ENCODE measurements at places on chromosomes 1 and 21. TPM values are rescaled to one million over a fixed set of nuclear protein-coding genes. Genes with fewer than 3 reads are reported as not detected.

WRAP73 gene
- 14.4 TPM for total RNA-seq

S100A9 gene
- not detected for total RNA-seq

PRR9 gene
- 0.46 TPM for total RNA-seq

MYOM3 gene
- total RNA-seq, result 1.2 TPM

TRMT13 gene
- 21.8 TPM for total RNA-seq

DNA sequence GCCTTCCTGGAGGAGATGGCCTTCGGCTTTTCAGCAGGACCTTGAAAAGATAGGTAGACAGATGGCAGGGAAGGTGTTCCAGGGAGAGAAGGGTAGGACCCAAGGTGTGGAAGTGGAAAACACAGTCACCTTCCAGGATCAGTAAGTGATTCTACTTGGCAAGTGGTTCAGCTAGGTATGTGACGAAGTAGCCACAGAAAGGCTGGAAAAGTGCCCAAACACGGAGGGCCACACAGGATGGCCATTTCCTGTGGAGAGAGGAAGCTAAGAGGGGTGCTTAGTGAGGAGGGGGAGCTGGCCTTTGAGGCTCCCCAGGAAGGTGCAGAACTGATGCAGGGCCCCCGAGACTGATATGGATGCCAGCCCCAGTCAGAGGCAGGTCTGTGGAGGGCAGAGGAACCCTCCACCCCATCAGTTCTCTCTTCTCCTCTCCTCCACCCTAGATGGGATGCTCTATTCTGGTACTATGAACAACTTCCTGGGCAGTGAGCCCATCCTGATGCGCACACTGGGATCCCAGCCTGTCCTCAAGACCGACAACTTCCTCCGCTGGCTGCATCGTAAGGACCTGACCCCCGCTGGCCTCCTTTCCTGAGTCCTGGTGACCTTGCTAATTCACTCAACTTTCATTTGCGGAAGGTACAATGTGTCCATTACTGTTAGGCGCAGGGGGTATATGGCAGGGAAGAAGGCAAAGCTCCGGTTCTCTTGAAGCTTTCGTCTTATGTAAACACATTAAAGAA, 6.8 kb downstream of the SEMA4A start:
- ATAC-seq, result peak; percentile 7

DNA sequence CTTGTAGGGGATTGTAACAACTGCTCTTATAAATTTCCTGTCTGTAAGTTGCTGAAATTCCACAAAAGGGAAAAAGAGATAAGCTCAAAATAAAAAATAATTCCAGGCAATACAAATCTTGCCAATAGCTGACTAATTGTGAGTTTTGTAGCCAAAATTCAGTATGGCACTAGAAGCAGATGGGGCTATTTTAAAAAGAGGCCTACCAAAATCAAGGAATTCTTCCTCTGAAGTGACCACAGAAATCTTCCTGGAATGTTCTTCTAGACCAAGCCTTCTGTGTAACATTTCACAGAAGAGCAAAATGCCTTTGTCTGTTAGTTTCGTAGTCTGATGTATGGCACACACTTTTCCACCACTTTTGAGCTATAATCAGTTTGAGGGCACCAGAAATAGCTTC, 127.6 kb downstream of the CYYR1 start:
- ATAC-seq, result no peak

DNA sequence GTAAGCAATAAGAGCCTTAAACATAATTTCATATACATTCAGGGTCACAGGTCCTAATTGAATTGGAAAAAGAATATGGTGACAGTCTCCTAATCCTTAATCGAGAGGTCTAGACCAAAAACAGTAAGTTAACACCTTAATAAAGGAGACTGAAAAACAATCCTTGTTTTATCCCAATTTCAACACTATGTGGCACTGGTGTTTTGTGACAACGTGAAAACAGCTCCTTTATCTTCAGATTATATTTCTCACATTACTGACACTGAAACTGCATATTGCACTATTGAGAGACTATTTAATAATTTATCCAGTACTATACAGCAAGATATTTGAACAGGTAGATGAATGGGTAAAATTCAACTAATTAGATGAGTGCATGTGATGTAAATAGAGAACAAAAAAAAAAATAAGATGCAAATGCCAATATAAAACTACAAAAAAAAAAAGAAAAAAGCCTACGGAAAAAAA, 34.1 kb downstream of the TP53BP2 start:
- peak; percentile 60 for ATAC-seq

GRCh38 chr1:6674771-6675170, 26.8 kb downstream of the DNAJC11 start:
- no peak for ATAC-seq

DNA sequence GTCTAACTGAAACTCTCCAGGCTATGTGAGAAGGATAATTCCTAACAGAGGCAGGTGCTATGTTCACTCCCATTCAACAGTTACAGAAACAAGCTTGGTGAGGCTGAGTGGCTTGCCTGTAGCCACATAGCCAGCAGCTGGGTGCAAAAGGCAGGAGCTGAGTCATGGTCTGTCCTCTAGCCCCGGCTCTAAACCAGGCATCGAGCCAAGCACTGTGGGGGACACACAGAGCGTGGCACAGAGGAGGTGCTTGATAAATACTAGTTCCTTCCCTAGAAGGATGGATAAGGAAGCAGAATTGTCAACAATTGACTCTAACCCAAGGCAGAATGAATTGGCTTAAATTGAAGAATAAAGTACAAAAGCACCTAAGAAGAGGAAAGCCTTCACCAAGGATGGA, 10.4 kb upstream of the KCNA2 start:
- no peak for ATAC-seq

DNA sequence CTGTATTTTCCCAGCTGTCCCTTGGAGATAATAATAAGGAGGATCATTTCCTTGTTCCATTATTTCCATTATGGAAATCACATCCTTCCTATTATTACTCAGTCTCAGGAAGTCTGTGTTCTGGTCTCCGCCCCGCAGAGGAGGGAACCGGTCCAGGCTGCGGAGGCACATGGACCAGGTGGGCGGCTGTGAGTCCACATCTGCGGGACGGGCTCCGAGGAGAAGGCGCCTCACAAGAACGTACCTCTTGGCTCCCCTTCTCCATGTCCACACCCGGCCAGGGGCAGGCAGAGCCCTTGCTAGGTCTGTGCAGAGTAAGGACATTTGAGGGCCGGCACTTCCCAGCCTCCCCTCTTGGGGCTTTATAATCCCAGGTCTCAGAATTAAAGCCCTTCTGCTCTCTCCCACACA, 14.6 kb downstream of the RAB7B start:
- ATAC-seq, result no peak

DNA sequence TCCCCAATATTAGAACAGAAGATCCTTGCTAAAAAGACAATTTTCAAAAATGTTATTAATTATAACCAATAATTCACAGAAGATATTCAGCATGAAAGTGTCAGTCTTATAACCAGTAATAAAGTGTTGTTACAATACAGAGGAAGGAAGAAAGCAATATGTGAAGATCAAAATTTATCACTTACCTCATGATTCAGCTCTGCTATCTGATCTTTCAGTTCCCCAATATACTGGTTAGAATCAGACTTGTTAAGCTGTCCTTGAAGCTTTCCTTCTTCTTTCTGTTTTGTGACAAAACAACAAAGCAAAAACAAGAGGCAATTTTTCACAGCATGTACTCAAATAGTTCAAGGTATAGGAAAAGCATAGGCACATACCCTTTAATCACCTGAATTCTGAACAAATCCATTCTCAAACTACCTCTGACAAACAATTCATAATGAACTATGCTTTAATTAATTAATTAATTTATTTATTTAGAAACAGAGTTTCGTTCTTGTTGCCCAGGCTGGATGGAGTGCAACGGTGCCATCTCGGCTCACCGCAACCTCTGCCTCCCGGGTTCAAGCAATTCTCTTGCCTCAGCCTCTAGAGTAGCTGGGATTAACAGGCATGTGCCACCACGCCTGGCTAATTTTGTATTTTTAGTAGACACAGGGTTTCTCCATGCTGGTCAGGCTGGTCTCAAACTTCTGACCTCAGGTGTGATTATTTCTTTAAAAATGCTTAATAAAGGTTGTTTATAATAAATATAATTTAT, 76.9 kb upstream of the GFI1 start:
- ATAC-seq, result no peak

DNA sequence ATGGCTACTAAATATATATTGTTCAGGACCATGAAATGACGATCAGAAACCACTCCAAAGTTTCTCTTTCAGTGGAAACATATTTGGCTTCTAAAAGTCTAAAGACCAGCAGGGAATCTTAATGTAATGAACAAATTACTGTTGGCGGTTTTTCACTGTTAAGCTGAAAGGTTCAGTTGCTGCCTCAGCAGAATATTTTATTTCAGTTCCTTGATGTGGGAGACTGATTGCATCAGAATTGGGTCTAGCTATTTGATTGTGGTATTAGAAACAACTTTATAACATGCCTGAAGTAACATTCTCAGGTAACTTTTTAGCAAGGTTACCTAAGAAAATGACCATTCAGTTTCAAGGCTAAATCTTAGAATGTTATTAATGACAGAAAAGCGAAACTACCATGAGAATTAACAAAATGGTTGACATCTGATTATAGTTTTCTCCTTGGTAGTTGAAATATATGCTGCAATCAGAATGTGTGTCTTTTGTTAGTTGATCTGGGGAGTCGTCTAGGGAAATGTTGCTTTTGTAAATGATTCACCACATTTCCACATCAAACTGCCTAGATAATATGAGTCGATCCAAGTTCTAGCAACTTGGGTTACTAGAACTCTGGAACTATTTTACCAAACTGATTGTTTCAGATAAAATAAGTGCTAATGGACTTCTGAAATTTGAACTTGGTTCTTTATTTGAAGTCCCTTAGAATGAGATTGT, 200.4 kb downstream of the HMCN1 start:
- no peak for ATAC-seq

DNA sequence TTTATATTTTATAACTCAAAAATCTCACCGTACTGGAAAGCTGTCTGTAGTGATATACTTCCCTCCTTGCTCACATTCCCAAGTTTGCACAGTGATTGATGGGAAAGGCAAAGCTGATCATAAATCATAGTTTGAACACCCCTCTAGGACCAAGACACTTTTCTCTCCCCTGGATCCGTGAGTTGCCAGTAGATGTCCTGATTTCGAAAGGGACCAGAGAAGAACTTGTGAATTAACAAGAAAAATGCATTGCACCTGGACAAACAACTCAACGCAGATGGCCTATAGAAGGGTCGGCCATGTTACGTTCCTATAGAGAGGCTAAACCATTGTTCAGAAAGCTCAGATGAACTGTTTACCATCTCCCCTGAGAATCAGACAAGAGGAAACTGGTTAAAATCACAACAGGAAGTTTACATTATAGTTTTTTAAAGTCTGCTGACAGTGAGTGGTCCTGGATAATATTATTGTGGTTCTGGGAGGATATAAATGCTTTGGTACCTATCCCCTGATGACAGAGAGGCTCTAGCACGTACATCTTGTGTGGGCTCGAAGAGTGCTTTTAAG, 124.0 kb upstream of the SLC45A1 start:
- ATAC-seq, result no peak

DNA sequence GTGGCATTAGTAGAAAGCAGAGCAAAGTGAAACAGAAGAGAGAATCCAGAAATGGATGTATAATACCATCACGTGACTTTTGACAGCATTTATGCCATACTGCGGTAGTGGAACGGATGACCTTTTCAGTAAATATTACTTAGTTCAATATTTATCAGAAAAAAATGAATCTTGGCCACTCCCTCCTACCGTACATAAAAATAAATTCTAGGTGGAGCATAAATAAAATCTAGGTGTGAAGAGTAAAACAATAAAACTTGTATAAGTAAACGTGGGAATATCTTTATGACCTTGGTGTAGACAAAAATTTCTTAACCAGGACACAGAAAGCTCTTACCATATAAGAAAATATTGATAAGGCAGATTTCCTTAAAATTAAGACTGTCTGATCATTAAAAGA, 182.6 kb downstream of the VPS13D start:
- ATAC-seq, result no peak

DNA sequence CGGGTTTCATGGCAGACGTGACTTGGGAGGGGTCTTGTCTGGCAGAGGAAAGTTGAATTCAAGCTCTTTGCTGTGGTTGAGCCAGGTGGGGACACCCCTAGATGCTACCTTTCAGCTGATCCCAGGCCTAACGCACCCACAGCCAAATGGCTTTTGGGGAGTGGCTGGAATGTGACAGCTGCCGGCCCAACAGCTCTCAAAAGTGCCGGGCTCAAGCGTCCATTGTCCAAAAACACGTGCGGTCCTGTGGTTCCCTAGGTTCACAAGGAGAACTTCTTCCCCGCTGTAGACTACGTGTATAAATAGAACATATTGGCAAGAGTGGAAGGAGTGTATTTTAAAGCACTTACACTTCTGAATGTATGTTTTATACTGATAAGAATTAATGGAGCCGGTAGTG, 87.1 kb upstream of the ARHGEF16 start:
- ATAC-seq, result no peak

DNA sequence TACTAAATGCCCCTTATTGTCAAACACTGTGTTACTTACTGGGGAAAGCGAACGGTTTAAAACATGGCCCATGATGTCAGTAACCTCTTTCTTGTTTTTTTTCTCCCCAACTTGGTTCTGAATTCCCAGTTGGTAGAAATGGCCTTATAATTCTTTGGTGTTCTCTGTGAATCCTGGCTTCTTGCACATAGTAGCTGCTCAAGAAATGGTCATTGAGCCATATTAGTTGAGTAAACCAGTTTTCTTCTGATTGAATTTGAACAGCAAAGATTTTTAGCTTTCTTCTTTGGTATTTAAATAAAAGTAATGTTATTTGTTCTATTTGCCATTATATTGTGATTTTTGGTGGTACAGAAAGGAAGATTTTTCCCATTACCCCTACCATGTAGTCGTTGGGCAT, 87.3 kb downstream of the NFIA start:
- ATAC-seq, result no peak

DNA sequence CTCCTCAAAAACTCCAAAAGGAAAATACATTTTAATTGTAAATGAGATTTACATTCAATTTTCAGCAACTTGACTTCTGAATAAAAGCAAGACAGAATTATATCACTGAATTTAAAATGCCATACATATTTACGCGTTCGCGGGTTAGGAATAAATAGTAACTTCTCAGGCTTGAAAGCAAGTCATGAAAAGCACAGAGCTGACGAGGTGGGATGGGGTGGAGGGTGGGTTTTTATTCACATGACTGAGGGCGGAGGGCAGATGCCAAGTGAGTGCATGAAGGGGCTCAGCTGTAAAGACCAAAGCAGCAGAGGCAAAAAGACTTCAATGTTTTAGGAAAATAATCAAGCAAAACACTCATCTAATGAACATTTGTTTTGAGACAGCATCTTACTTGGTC, 5.7 kb downstream of the CEP104 start:
- ATAC-seq, result peak; percentile 55

- ATAC-seq, result no peak
Measured at GRCh38 chr1:58782178-58783089, 1.4 kb downstream of the JUN start.

DNA sequence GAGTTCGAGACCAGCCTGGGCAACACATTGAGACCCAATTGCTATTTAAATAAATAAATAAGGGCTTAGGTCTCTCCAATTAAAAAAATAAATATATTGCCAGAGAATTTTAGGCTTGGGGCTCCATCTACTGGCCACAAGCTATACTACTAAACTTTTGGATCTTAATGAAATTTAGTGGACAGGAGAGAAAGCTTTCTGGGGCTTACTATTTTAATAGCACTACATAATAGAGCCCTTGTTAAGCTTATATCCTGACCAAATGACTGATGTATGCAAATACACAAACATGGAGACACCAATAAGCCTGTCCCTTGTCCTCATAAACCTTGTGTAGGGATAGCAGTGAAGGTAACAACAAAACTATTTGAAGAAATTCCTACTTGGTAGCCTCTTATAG, 18.4 kb downstream of the CCT3 start:
- ATAC-seq, result no peak

Measured in motor neuron (in vitro differentiated cells).